CD4-positive, alpha-beta T cell treated with Interleukin-2 at 100 ng/mL for 4 hours (primary cell): ENCODE measurements at places on chromosomes 12 and 14.

- DNase-seq: no peak
Observed at GRCh38 chr12:120936197-120936596, 32.0 kb upstream of the SPPL3 start.

GRCh38 chr14:35414365-35414764 is 9.8 kb upstream of the NFKBIA start:
- no peak for DNase-seq

DNA sequence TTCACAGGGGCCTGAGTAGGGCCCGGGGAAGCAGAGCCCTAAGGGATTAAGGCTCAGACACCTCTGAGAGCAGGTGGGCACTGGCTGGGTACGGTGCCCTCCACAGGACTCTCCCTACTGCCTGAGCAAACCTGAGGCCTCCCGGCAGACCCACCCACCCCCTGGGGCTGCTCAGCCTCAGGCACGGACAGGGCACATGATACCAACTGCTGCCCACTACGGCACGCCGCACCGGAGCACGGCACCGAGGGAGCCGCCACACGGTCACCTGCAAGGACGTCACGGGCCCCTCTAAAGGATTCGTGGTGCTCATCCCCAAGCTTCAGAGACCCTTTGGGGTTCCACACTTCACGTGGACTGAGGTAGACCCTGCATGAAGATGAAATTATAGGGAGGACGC is 7.1 kb downstream of the LTBR start:
- no peak for DNase-seq

GRCh38 chr12:54285150-54286041 is 4.9 kb downstream of the HNRNPA1 start:
- no peak for DNase-seq
